ENCODE measurements at places on chromosomes 16 and 17. TPM values are rescaled to one million over a fixed set of nuclear protein-coding genes. Genes with fewer than 3 reads are reported as not detected.

TBC1D3I gene
- not detected for total RNA-seq

ENPP7 gene
- total RNA-seq, result not detected

CDK3 gene
- 13.0 TPM for total RNA-seq

CIBAR2 gene
- total RNA-seq, result not detected

CES1 gene
- total RNA-seq, result 128 TPM

DNA sequence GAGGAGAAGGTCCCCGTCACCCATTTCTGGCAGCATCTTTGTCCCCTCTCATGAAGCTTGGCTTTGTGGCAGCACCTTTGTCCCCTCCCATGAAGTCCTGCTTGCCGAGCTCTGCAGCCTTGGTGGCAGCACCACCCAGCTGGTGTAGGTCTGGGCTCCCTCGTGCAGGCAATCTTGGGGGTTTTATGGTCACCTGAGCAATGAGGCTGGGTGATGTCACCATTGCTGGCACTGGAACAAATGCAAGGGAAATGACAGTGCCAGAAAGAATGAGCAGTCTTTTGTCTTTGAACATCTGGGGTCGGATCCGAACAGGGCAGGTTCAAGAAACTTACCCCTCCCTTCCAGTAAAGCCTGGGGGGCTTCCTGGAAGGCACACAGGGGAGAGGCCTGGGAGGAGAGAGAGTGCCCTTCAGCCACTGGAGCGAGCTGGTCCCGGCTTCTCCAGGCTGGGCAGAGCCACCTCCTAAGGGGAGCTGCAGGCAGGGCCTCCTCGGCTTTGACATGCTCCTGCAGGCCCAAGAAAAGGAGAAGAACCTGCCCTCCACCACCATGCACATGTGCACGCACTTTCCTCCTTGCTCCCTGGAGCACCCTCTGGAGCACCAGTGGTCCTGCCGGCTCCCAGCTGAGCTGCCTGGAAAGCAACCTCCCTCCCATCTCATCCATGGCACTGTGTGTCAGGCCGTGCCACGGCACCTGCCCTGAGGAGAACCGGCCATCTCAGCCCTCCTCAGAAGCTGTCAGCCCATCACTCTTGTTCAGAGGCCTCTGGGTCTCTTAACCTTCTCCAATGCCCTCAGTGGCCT lies 16.0 kb downstream of the BTBD17 start:
- no peak for DNase-seq

GRCh38 chr16:35405526-35405925 lies 1946.1 kb downstream of the TP53TG3F start:
- no peak for DNase-seq

- DNase-seq, result no peak
These were observed 33.4 kb upstream of the GPR139 start for GRCh38 chr16:20107083-20107482.

DNA sequence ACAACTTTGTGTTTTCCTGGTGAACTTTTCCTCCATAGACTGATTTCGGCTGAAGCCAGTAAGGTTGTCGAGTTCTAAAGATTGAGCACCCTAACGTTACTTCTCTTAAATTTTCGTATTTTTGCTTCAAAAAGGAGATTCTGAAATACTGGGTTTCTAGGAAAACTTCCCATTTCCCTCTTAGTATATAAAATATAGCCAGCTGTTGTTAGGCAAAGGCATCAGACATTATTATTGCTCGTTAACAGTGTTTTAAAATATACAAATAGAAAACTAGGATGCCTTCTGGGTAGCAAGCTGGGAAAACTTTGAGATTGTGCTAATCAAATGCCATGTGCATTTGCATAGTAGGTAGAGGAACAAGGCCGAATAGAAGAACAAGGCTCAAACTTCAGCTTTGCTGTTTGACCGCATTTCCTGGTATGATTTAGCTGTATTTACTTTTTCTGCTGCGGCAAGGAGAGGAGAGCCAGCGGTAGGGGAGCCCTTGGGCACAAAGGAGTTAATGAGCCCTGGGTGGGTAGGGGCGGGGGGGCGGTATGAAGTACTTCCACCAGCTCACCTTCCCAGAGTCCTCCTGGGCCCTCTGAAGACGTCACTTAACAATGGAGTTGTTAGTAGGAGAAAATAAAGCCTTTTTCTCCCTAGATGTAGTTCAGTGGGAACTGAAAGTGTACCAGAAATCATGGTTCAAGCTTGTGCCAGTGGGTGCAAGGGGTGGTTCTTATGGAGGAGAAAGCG lies 151.9 kb downstream of the MSI2 start:
- DNase-seq, result no peak

DNA sequence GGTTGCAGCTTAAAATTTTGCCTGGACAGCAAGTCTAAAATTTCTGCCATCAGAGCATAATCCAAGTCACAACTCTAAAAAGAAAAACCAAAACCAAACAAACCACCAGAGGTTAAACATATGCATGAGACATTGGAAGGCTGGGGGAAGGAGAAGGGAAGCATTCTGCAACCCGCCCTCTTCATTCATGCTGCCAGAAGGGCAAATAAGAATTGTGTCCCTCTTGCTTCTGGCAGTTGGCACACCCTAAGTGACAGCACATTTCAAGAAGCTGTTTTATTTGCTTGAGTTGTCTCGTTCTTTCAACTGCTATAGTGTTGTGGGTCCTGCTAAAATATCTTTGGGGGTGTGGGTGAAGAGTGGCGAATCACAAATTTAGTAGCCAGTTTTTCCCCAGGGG lies 99.6 kb downstream of the SKAP1 start:
- no peak for DNase-seq

- DNase-seq, result no peak
These were observed at the start of gene GAS7 for GRCh38 chr17:10198509-10199249. GAS7 (minus strand) TSS chr17:10198606.

DNA sequence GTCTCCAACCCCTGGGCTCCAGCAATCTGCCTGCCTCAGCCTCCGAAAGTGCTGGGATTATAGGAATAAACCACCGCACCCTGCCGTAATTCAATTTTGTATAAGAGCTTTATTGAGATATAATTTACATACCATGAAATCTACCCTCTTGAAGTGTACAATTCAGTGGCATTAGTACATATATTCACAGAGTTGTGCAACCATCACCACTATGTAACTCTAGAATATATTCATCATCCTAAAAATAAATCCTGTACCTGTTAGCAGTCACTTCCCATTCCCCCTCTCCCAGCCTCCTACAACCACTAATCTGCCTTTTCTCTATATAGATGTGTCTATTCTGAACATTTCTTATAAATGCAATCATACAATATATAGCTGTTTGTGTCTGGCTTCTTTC lies 26.1 kb downstream of the TOM1L2 start:
- no peak for DNase-seq

DNA sequence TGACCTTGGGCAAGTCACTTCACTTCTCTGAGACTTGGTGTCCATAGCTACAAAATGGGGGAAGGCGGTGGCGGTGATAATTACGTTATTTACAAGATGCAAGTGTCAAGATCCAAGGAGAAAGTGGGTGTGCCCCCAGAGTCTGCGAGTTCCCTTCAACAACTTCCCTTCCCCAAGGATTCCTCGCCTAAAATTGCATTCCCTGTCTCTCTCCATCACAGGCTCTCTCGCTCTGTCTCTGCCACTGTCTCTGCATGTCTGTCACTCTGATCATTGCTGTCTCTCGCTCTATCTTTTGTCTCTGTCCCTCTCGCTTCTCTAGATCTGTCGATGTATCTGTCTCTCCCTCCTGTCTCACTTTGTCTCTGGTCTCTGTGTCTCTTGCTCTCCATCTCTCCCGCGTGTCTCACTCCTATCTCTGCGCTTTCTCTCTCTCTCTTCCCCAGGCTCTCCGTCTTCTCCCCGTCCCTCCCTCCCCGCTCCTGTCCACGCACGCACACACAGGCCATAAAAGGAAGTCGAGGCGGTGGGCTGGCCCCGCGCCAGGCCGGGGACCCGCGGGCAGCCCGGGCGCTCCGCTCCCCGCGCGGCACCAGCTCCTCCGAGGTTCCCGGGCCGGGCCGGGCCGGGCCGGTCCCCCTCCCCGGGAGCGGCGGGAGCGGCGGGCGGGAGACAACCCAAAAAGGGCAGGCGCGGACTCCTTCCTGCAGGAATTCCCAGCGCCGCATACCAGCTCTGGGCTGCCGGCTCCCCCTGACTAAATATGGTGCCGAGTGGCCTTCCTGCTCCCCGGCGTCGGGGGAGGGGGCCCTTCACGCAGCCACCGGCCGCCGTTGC lies 1.1 kb upstream of the MYH11 start:
- peak; percentile 68 for DNase-seq

GRCh38 chr16:66913081-66913480 lies 5.6 kb downstream of the CDH16 start:
- no peak for DNase-seq

DNA sequence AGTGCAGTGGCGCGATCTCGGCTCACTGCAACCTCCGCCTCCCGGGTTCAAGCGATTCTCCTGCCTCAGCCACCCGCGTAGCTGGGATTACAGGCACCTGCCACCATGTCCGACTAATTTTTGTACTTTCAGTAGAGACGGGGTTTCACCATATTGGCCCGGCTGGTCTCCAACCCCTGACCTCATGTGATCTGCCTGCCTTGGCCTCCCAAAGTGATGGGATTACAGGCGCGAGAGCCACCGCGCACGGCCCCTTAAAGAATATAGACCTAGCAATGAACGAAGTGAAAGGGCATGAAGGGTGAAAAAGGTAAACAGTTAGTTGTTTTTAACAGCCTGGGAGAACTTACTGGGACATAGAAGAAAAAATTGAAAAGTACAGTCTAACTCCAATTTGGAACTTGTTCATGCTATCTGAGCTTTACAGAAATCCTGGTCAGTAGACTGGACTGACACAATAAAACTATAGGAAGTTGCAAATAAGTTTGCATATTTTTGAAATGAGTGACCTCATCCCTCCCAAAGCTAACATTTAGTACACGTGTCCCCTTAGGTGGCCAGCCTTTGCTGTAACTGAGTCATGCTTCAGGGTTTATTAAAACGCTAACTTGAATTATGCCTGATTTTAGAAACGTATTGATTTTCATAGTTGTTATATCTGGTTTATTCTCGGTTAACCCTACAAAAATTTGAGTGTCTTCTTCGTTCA lies 1.8 kb downstream of the COG1 start:
- no peak for DNase-seq

GRCh38 chr17:50677851-50678375 lies 29.8 kb downstream of the ANKRD40 start:
- DNase-seq, result peak; percentile 33

GRCh38 chr16:20940871-20941635 lies 40.5 kb downstream of the LYRM1 start:
- no peak for DNase-seq

GRCh38 chr17:50882851-50883250 lies 16.7 kb upstream of the TOB1 start:
- no peak for DNase-seq

GRCh38 chr17:74970395-74970794 lies 2.2 kb downstream of the HID1 start:
- DNase-seq, result no peak

- DNase-seq, result no peak
These were observed 3.4 kb downstream of the TBC1D24 start for GRCh38 chr16:2478279-2478678.

DNA sequence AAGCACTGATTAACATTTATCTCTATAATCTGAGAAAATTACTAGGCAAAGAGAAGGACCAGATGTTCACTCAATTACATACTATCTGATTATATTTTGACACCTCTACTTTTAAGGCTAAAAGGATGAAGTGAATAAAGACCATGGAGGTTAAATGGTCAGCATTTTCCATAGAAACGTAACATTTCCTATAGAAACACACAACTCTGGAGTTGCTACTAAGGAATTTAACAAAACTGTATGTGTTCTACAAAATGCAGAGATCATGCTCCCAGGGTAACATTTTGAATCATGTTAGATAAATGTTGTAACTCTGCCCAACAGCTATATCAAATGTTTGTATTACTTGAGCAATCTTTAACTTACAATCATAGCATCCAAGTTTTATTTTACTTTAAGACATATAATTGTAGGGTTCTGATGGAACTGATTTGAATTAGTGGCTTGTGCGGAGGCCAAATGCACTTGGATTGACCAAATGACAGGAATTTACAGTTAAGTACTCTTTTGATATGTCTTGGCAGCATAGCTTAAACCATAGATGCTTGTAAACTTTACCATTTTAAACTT lies 97.7 kb downstream of the RPGRIP1L start:
- no peak for DNase-seq

- no peak for DNase-seq
These were observed 42.2 kb upstream of the HAPSTR1 start for GRCh38 chr16:9049241-9049640.

DNA sequence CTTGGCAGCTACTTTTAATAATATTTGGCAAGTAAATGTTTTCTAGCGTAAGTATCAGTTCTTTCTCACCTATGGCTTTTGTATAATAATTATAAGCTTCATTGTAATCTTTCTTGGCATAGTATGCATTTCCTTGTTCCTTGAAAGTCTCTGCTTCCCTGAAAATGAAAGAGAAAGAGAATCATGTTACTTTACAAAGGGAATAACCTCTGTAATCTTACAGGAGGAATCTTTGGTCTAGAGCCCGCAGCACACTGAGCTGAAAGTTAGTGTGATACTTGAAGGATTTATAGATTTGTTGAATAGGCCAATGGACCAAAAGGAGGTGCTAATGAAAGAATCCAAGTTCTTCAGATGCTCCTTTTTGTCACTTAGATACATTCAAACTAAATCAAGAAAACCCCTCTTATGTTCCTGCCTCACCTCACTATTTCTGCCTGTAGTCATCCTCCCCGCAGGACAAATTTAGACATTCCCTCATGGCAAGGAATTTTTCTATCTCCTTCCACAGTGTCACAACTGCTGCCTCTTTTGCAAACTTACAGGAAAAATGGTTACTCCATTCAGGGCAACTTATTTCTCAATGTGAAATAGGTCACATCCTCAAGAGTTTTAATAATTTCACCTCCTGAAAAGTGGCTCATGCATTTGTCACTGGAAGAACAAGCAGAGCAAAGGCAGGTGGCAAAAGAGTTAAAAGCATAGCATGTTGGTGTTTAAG lies 16.7 kb downstream of the DNAJC7 start:
- no peak for DNase-seq

GRCh38 chr16:4869147-4869805 lies 22.0 kb downstream of the UBN1 start:
- DNase-seq, result no peak

DNA sequence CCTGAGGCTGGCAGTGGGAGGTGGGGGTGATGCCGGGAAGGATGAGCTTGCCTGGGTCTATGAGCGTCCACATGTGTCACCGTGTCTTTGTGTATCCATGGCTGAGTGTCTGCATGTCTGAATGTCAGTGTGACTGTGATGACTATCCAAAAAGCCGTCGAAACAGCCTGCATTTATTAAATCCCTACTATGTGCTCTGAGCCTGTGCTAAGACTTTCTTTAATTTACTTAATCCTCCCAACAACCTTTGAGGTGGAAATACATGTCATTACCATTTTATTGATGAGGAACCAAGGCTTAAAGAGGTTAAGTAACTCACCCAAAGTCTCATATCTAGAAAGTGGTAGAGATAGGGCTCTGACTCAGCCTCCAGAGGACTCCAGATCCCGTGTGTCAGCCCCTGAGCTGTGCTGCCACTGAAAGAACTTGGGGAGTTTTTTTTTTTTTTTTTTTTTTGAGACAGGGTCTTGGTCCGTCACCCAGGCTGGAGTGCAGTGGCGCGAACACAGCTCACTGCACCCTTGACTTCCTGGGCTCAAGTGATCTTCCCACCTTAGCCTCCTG lies 20.0 kb downstream of the ARHGAP23 start:
- no peak for DNase-seq
